ENCODE measurements at places on chromosomes 3 and 15. TPM values are rescaled to one million over a fixed set of nuclear protein-coding genes. Genes with fewer than 3 reads are reported as not detected.
A peak's percentile ranks its signal among the peaks of the same experiment; 100 is the strongest.

GRCh38 chr3:52792961-52793695, 1.5 kb upstream of the ITIH3 start:
- H3K4me3 ChIP-seq = no peak overlapping the region
- no peaks in the 10 kb centered on the region for H3K36me3 ChIP-seq
- no peak for DNase-seq
- H3K4me1 ChIP-seq = peaks cover 7% of the 10 kb centered on the region
- H3K27ac ChIP-seq = no peak overlapping the region

DNA sequence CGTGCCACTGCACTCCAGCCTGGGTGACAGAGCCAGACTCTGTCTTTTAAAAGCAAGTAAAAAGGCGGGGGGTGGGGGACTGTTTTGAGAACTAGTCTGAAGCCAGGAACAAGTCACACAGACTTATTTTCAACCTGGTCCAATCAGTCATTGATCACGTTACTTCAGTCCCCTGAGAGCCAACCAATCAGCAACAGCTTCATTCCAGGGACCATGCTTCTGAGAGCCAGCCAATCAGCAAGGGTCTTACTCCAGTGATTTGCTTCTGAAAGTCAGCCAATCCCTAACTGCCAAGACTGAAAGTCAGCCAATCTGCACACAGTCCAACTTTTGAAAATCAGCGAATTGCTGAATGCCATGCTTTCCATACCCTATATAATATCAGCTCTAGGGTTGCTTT, 48.6 kb upstream of the C15orf39 start:
- H3K27ac ChIP-seq = no peak overlapping the region
- H3K4me1 ChIP-seq = peaks cover 3% of the 10 kb centered on the region
- DNase-seq = no peak
- H3K4me3 ChIP-seq = no peak overlapping the region
- no peaks in the 10 kb centered on the region for H3K36me3 ChIP-seq

DNA sequence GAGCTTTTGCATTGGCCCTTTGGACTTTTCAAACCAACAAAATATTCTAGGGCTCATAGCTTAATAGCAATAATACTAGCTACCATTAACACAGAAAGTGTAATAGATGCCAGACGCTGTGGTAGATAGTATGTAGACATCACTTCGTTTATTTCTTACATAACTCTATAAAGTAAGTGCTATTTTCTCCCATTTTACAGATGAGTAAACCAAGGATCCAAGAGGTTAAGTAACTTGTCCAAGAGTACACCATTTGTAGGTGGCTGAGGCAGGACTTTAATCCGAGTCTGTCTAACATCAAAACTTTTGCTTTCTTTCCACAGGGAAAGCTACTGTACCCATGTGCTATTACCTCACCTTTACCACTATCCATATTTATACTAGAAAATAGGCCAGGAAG, 12.0 kb downstream of the EID1 start:
- H3K4me1 ChIP-seq = peaks cover 12% of the 10 kb centered on the region
- no peak overlapping the region for H3K27ac ChIP-seq
- H3K4me3 ChIP-seq = no peak overlapping the region
- no peak for DNase-seq

GRCh38 chr3:172561897-172562640, 38.8 kb upstream of the TNFSF10 start:
- no peaks in the 10 kb centered on the region for H3K36me3 ChIP-seq
- H3K27me3 ChIP-seq = no peaks in the 10 kb centered on the region
- no peak overlapping the region for H3K27ac ChIP-seq
- H3K4me3 ChIP-seq = no peak overlapping the region

GRCh38 chr3:166685246-166685645, 694.9 kb downstream of the ZBBX start:
- no peak overlapping the region for H3K4me3 ChIP-seq
- no peaks in the 10 kb centered on the region for H3K27me3 ChIP-seq
- H3K4me1 ChIP-seq = peaks cover 20% of the 10 kb centered on the region
- DNase-seq = no peak

- no peak for DNase-seq
- no peaks in the 10 kb centered on the region for H3K4me1 ChIP-seq
- no peak overlapping the region for H3K4me3 ChIP-seq
- H3K36me3 ChIP-seq = no peaks in the 10 kb centered on the region
These were observed 63.7 kb downstream of the SSR3 start for GRCh38 chr3:156491192-156491591.

DNA sequence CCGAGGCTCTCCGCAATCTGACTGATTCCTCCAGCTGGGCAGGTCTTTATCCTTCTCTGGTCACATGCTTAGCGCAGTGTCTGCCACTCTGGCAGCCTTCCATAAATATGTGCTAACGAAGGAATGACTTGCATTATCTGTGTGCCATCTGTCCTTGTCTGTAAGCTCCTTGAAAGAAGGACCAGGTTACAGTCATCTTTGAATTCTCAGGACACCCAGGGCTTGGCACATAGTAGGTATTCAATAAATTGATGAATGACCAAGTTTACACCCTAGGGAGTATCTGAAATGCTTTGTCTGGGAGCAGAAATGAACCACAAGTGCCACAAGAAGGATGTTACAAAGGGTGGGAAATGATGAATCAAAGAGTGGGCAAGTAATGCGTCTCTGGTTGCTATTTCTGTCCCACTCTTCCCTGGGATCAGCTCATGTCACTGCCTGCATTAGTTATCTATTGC, 16.5 kb upstream of the FAM3D start:
- no peak overlapping the region for H3K4me3 ChIP-seq
- no peaks in the 10 kb centered on the region for H3K36me3 ChIP-seq
- no peaks in the 10 kb centered on the region for H3K4me1 ChIP-seq
- no peak overlapping the region for H3K27ac ChIP-seq
- H3K27me3 ChIP-seq = peaks cover 3% of the 10 kb centered on the region

DNA sequence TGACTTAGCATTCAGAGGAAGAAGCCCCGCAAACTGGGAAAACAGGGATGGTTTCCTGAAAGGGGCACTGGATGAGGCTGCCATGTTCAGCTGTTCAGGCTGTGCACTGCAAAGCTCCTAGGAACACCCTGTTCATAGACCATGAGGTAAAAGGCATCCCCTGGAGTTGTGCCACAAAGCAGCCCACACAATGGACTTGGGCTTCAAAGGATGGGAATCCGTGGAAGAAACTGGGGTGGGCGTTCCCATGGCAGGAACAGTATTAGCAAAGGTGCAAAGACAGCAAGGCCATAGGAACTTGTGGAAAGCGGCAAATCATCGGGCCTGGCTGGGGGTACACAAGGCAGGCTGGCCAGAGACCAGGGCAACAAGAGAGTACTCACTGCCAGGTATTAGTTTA, 8.9 kb downstream of the OXTR start:
- no peaks in the 10 kb centered on the region for H3K36me3 ChIP-seq
- no peak for DNase-seq
- H3K4me3 ChIP-seq = no peak overlapping the region
- peaks cover 3% of the 10 kb centered on the region for H3K4me1 ChIP-seq
- no peak overlapping the region for H3K27ac ChIP-seq
- H3K27me3 ChIP-seq = peaks cover 43% of the 10 kb centered on the region

DNA sequence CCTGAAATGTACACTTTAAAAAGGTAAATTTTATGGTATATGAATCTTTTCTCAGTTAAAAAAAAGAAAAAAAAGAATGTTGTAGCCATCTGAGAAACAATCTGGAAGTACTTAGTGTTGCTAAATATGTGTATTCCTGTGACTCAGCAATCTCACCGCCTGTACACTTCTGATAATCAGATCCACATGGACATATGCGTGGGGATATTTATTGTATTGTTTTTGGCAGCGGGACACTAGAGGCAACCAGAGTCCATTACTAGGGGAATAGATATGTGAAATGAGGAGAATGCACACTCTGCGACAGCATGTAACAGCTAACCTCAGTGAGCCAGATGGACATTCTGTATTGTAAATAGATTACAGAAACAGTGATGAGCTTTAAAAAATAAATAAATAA, 65.4 kb downstream of the AQP9 start:
- H3K27me3 ChIP-seq = no peaks in the 10 kb centered on the region
- H3K36me3 ChIP-seq = no peaks in the 10 kb centered on the region
- no peak for DNase-seq
- no peak overlapping the region for H3K4me3 ChIP-seq
- no peak overlapping the region for H3K27ac ChIP-seq

GRCh38 chr15:75446151-75446550, 5.3 kb downstream of the SIN3A start:
- peak overlapping the region; percentile 56 for H3K27ac ChIP-seq
- no peaks in the 10 kb centered on the region for H3K27me3 ChIP-seq
- H3K4me3 ChIP-seq = no peak overlapping the region

GRCh38 chr3:58251631-58252035, 14.0 kb downstream of the ABHD6 start:
- no peak overlapping the region for H3K4me3 ChIP-seq
- H3K4me1 ChIP-seq = peaks cover 14% of the 10 kb centered on the region
- H3K27ac ChIP-seq = no peak overlapping the region
- H3K27me3 ChIP-seq = no peaks in the 10 kb centered on the region
- DNase-seq = no peak
- no peaks in the 10 kb centered on the region for H3K36me3 ChIP-seq

DNA sequence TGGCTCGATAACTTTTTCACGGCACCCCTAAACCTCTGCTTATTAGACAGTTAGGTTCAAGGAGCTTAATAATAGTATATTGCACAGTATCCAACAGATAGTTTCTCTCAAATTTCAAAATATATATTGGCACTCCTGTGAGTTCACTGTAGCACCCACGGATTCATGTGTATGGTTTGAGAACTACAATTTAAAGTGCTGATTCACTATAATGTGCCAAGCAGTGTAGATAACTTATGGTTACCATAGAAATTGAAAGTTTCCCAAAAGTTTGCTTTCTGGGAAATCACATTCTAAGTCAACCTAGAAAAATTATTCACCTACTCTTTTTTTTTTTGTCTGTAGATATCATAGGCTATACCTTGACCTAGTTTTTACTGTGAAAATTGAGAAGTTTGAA, 86.6 kb downstream of the GAP43 start:
- DNase-seq = no peak
- H3K4me1 ChIP-seq = peaks cover 15% of the 10 kb centered on the region
- no peak overlapping the region for H3K4me3 ChIP-seq
- peaks cover 3% of the 10 kb centered on the region for H3K27me3 ChIP-seq
- H3K36me3 ChIP-seq = no peaks in the 10 kb centered on the region

DNA sequence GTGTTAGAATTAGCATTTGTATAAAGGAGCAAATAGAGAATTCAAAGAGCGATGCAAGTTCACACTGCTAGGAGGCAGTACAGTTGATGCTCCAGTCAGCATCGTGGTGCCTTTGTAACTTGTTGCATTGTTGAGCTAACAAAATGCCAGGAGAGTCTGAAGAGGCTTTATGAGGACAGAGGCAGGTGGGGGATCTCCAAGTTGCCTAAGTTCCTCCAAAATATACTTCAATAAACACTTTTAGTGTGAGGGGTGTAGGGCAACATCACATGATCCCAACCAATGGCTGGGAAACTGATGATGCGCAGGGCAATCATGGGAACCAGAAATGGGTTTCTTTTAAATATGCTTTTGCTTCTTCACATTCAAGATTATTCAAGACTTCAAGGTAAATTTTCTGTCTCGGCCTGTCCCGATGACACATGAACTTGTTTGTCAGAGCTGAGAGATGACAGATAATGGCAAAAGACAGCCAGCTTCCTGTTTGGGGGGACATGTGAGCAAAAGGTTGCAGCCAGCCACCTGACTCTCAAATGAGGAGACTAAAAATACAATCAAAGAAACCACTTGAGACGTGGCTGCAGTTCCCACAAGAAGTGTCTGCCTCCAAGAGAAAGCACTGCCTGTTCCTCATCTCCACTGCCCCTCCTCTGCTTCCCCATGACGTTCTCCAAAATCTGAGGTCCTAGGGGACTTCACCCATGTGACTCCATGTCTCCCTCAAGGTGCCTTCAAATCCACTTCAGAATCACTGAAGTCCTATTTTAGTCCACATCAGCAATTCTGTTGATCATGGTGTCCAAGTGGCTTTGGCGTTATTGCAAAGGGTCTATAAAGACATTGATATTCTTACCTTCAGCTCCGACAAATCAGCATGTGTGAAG, 39.3 kb downstream of the KLHL6 start:
- H3K27ac ChIP-seq = no peak overlapping the region
- no peak overlapping the region for H3K4me3 ChIP-seq
- no peak for DNase-seq
- H3K27me3 ChIP-seq = no peaks in the 10 kb centered on the region

DNA sequence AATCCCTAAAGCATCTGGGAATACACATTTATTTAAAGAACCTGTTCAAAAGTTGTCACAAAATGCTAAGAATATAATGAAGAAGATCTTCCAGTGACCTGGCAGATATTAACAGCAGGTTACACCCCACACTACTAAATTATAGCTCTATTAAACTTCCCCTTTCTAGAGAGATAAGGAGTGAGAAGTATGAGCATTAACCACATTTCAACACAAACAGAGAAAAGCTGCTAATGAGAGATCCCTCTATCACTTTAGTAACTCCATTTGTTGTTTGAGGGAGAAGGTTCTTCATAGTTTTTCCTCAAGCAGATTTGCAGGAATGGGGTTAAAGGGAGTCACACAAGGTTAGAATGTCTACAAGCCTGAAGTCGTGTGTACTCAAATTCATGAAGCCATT, 3.6 kb downstream of the COL8A1 start:
- peaks cover 9% of the 10 kb centered on the region for H3K4me1 ChIP-seq
- no peak overlapping the region for H3K4me3 ChIP-seq

GRCh38 chr3:108887121-108887520, 64.5 kb downstream of the TRAT1 start:
- H3K27ac ChIP-seq = no peak overlapping the region
- no peaks in the 10 kb centered on the region for H3K27me3 ChIP-seq
- H3K4me3 ChIP-seq = no peak overlapping the region
- no peak for DNase-seq
- peaks cover 2% of the 10 kb centered on the region for H3K4me1 ChIP-seq

Gene ABHD6
- 5.9 TPM for total RNA-seq

Gene IL17RE
- 4.9 TPM for total RNA-seq

Gene C15orf40
- total RNA-seq = 25.4 TPM

Gene OSTN
- 0.11 TPM for total RNA-seq

Gene TP63
- total RNA-seq = 1.6 TPM

Gene GPR156
- 0.41 TPM for total RNA-seq

Gene CLRN1
- total RNA-seq = not detected

Gene MUC20
- total RNA-seq = 5.0 TPM

Gene TOP2B
- 195 TPM for total RNA-seq
